EL (cell line): ENCODE measurements at places on chromosomes 13 and 19.

DNA sequence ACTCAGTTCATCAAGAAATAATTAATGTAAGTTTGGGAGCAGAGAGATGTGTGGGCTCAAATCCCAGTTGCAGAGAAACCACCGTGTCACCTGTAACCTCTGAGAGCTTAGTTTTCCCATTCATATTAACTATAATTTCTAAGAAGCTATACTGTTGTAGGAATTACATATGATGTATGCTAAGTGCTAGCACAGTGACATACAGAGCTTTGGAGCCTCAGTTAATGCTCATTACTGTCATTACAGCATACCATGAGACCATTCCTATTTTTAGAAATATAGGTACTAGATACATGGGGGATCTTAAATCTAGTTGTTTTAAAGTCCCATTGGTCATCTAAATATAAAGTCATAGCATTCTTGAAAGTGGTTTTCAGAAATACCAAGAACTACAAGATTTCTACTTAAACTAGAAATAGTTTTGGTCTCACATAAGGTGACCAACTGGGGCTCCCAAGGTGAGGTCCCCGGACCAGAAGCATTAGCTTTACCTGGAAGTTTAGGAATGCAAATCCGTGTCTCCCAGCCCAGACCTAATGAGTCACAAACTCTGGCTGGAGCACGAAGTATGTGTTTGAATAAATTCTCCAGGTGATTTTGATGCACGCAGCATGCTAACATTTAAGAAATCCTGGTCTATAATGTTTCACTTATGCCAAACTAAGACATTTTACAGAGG lies 144.6 kb downstream of the LACC1 start:
- DNase-seq, result no peak

DNA sequence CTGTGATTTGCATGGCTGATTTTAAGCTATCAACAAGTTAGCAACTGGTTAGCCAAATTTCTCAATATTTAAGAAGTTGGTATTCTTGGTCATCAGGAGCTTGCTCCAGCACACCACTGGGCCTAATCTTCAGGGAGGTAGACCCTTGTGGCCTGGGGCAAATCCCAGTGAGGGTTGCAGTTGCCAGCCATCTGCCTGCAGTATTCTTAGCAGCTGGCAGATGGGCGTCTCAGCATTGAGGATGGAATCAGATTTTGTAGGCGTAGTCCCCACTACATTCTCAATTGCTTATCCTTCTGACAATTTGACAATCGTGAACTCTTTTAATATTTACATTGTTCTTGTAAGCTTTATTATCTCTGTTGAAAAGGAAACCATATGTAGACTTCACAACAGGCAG lies 1266.2 kb downstream of the SLITRK5 start:
- no peak for DNase-seq

DNA sequence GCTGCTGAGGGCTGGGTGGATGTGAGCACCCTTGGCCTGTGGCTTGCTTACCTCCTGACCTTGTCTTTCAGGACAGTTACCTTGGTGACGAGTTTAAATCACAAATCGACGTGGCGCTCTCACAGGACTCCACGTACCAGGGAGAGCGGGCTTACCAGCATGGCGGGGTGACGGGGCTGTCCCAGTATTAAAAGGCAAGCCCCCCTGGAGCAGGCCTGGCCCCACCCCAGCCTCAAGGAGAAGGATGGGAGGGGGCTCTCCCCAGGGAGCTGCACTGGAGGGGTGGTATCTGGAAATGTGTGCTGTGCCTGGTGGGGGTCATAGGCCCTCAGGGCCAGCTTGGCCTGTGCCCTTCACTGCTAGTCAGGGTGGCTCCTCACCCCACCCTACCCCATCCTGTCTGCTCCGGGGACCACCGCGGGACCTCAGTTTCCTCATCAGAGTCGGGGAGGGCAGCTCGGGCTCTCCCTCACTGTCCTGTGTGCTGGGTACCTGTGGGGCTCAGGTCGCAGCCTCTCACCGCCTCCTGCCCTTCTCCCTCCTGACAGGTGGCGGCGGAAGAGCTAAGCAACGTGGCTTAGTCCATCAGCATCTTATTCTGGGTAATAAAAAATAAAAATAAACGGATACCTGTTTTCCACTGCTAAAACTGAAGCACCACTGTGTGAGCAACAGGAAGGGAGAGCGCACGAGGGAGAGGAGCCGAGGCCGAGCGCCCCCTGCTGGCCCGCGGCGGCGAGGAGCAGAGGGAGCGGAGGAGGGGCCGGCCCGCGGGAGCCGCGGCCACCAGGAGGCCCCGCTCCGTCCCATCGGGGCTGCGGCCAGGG lies 29.8 kb downstream of the CERS1 start:
- peak; percentile 62 for DNase-seq

GRCh38 chr19:12783291-12783848 lies 7.9 kb upstream of the JUNB start:
- no peak for DNase-seq
